ENCODE measurements at places on chromosomes 4 and X.

DNA sequence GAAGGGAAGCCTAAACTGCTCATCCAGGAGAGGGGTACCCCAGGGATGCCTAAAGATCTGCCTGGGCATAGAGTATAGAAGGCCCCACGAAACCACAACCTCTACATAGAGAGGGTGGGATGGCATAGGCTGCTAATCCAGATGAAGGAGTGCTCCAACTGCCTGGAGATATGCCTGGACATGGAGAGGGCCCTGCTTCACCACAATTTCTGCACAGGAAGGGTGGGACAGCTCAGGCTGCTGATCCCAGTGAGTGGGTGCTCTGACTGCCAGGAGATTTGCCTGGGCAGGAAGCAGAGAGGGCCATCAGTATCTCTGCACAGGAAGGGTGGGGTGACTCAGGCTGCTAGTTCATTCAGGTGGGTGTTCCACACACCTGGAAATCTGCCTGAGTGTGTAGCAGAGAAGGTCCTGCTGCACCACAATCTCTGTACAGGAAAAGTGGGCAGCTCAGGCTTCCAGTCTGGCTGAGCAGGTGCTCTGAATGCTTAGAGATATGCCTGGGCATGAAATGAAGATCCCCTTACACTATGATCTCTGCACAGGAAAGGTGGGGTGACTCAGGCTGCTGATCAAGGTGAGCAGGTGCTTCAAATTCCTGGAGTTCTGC, 61.1 kb downstream of the ZNF518B start:
- no peak for DNase-seq

GRCh38 chr4:68951078-68951805, at the start of gene UGT2A3:
TSS of gene UGT2A3 (minus strand) at chr4:68951804. CDS start at chr4:68951760, 44 bp downstream.
- no peak for DNase-seq

GRCh38 chr4:10664408-10664807, 20.2 kb downstream of the CLNK start:
- DNase-seq = peak; percentile 33

GRCh38 chr4:8336412-8337075, 67.0 kb downstream of the HTRA3 start:
- DNase-seq = no peak
